ENCODE measurements at places on chromosomes 7 and 10.

DNA sequence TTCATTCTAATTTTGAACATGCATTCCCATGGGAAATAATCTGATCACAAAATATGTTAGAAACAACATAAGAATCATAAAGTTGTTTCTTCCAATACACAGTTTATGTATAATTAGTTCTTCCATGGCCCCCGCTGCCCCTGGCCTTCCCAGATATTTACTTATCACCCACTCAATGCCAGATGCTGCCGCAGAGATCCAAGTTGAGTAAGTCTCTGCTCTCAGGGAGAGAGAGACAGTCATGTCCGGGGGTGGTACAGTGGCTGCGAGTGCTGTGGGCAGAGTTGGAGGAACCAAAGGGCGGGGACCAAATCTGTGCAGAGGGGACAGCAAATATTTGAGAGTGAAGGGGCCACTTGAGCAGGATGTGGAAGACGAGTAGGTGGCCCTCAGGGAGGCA lies 37.1 kb downstream of the COL26A1 start:
- peak; percentile 41 for DNase-seq

DNA sequence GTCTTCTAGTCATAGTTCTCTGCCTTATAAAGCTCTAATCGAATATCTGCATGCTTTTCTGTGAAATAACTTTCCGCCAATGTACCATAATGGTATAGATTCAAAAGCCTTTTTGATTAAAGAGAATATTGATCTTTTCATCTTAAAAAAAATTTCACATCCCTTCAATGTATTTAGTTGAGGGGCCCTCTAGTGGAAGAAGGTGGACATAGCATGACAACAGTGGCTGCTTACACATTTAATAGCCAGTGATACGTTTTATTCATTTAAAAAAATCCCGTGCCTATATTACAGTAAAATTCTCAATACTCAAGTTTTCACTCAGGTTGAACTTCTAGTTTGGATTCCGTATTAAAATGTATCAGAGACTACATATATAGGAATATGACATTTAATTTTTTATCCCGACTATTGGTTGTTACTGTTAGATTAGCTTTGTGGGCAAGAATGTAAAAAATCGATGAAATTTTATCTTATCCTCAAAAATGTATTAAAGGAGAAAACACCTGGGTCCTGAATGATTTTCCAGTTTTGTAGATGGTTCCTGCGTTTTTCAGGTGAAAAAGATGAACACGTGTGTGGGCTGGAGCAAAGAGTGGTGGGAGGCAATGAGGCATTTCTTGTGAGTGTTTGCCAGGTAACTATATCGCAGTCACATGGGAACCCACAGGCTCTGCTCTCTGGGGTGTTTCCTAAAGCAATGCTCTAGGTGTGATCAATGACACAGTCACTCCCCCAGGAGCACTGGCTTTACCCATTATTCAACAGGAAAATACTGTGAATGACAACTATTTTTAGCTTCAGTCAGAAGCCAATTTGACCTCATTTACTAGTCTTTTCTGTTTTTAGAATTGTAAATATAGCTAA lies 24.1 kb upstream of the PNLIP start:
- DNase-seq: peak; percentile 46

DNA sequence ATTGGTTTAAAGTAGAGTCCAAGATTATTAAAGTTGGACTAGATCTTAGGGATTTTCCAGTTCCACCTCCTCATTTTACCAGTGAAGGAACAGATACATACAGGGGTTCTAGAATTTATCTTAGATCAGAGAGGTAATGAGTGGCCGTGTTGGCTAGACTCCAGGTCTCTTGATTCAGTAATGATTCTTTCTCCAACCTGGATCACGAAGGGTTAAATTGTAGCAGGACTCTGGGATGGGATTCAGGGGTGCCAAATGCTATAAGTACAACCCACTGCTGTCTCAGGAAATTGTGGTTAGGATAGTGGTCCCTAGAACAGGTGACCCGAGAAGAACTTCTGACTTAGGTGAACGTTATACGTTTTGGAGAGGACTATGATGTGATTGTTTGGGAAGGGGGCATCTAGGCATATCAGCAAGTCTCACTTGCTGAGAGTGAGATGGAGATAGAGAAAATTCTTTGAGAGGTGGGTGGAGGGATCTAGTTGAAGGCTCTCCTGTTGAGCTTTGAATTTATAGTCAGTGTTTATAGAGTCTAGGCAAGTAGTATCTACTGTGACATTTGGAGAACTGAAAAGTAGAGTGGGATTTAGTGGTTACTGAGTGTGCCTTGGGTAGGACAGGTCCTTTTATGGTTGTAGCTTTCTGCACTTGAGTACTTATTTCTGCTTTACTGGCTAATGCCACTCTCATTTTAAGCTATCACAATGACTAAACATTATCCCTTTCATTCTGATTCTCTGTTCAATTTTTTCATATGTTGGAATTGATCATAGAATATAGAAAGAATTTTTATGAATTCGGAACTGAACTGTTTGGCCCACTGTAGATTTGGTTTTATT lies 58.3 kb downstream of the ST7 start:
- DNase-seq: no peak

DNA sequence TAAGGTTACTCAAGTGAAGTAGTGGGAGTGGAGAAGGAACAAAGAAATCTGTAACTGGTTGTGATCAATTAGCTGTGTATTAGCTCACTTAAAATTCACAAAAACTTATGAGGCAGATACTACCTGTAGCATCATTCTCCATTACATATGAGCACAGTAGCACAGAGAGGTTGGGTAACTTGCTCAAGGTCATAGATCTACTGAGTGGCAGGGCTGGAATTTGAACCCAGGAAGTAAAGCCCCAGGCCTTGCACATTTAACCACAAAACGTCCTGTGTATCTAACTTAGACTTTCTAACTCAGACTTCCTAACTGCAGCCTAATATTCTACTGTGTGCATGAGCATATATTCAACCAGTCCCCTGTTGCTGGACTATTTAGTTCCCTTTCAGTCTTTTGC lies 5.6 kb upstream of the SLF2 start:
- DNase-seq: no peak

DNA sequence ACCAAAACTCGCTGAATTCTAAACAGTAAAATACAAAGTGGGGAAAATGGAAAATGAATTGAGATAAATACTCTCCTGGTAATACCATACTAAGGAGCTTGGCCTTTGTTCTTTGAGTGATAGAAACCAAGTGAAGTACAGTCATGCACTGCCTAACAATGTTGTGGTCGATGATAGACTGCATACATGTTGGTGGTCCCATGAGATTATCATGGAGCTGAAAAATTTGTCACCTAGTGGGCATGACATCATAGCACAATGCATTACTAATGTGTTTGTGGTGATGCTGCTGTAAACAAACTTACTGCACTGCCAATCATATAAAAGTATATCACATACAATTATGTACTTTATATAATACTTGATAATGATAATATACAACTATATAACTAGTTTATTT lies 419.1 kb downstream of the ARL4A start:
- DNase-seq: no peak

DNA sequence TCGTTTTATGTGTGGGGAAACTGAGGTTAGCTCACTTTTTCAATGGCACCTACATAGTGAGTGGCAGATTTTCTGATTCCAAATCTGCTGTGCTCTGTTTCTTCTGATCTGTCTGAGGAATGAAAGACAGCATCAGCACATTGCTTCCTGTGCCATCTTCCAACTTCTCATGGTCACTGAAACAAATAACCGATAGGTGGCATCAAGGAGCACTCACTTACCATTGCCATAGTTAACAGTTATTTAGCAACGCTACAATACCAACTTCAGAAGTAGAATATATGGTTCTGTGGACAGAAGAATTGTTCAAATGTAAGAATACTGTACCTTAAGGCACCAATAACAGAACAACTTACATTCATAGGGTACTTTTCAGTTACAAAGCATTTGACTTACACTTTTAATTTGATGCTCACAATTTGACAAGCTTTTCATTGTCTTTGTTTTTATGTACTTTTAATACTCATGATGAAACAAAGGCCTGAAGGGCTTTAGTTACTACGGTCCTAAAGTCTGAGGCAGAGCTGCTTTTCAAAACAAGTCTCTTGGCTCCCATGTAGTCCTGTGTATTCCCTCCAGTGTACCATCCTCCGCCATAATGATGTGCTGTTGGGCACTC lies 228.9 kb upstream of the TCF7L2 start:
- peak; percentile 56 for DNase-seq

DNA sequence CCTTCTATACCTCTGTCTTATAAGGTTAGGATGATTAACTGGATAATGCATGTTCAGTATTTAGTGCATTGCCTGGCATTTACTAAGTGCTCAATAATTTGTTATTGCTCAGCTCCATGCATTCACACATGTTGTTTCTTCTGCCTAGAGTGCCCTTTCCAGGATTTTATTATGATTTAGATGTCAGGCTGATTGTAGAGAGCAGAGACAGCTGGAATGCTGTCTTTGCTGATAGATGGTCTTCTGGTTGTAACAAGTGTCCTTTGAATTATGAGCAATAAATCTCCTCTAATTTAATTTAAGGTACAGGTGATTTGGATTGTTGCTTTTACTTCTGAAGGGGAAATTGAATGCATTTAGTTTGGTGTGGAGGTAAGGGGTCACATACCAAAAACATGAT lies 548.0 kb downstream of the MAGI2 start:
- DNase-seq: no peak

DNA sequence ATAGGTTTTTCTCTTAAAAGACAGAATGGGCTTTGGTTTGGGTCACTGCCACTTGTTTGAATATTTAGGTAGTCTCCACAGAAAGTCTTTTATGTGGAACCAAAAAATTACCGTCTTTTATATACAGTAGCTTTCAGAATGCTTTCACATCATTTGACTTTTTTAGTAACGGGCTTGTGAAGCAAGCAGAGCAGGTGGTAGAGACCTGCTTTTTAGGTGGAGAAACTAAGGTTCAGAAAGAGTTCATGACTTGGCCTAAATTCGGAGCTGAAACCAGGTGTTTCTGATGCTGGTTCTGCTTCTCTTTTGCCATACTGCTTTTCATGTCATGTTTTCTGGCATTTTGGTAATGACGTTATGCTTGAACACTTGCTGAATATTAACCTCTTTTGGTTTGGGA lies 36.3 kb downstream of the GARS1 start:
- DNase-seq: no peak

DNA sequence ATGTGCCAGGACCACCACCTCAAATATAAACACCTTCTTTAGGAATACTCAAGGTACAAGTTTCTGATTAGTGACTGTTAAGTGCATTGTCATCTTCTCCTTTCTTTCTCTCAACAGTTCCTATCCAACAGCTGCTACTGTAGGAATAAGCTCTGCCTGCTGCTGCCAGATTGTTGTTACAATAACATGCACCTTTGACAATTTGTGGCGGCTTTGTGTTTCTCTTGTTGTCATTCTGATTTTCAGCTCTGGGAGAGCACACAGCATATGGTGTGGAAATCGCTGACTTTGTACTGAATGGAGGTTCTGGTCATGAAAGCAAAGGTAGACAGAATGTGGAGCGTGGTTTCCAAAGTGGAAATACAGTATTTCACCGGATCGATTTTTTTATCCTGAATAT lies 182.8 kb downstream of the SEC23IP start:
- no peak for DNase-seq

GRCh38 chr7:264541-265191 lies 25.3 kb upstream of the FOXL3 start:
- no peak for DNase-seq

All from fibroblast of skin of back (primary cell).